Activated CD4-positive, alpha-beta T cell treated with anti-CD3 and anti-CD28 coated beads, Interleukin-10, Interleukin-2, amounts not matched to agents 100 ng/mL and 50 ng/mL, durations not matched to agents 16 hours and 8 hours (primary cell): ENCODE measurements at places on chromosomes 2 and 18.
A peak's percentile ranks its signal among the peaks of the same experiment; 100 is the strongest.

GRCh38 chr2:172056293-172056692, 29.0 kb upstream of the DLX1 start:
- no peak for DNase-seq

DNA sequence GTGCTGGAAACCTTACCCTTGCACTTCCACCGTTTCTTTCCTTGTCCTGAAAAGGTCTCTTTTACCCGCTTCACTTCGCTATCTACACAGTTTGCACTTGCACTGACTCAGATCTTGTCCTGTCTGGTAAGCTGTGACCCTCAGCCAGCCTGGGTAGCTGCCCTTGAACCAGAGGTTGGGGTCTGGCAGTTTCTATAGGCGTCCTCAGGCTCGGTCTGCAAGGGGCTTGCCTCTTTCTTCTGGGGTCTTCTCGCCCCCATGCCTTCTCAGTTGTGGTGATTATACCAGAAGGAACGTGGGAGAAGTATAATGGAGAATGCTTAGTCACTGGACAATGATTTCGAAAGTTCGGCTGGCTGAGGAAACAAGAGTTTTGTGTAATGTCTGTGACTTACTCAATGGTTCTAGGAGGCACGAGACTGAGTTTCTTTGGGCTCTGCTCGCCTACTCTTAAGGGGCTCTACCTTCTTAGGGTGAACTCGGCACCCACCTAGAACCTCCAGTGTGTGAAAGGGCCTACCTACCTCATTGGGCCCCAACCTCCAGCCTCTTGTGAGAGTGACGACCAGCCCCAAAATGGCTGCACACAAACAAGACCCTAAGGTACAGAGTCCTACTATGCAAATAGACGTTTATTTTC, 6.9 kb upstream of the STAT1 start:
- peak; percentile 79 for DNase-seq

DNA sequence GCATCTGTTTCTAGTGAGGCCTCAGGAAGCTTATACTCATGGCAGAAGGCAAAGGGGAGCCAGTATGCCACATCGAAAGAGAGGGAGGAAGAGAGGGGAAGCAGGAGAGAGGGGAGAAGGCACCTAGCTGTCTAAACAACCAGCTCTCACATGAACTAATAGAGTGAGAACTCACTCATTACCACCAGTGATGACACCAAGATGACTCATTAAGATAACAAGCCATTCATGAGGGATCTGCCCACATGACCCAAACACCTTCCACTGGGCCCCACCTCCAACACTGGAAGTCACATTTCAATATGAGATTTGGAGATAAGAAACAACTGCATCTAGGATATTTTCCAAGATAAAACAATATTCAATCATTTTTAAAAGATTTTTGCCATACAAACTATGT, 753.9 kb upstream of the ZEB2 start:
- DNase-seq, result no peak

DNA sequence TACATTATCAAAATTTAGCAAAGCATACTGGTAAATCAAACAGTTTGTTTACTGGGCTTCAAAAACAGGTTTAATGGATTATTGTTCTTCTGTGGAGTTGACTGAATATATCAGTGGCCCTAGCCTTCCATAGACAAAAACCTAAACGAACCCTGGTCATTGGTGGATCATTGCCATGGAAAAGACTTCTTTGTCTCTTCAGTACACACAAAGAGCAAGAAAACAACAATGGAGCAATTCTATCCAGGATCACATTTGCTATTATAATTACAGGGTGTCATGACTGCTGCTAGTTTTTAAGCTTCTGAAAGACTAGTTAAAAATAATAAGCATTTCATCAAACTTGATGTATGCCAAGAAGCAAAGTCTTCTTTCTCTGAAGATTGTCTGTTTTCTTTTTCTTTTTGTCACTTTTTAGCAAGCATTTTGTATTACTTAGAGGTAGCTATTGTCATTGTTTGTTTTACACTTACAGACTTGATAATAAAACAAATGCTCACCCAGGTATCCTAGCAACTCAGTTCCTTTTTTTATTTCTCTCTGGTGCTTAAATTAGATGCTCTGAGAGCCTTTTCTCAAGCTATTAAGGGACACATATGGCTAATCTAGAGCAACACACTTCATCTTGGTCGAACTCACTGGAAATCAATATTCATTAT, 1228.7 kb upstream of the DDX18 start:
- DNase-seq, result no peak

DNA sequence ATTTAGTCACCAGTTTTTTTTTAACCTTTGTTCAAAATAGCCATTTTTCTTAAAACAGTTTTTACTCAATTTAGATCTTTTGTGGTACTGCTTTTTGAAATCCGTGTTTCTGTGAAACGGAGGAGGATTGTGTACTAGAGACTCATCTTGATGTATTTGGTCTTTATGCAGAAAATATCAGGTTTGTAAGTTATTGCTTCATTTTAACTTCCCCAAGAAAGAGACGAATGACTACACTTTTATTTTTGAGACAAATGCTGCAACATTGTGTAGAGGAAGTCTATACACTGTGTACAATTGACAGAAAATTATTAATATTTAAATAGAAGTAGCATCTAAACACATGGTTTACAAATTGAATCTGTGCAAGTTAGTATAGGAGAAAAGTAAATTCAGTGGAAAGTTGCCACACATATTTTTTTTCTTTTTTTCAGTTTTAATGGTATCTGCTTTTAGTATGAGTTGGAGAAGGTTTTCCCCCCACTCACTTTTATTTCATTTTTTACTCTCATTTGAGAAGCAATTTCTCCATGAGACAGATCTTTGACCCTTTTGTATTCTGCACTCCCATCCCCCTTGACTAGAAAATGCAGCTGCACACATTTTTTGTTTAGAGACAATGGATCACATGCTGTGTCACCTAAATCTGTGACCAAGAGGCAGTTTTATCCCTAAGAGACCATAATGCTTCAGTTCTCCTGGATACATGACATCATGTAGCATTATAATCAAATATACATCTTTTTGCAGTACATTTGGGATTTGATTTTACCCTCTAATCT, 200.8 kb upstream of the STON1 start:
- DNase-seq, result no peak

DNA sequence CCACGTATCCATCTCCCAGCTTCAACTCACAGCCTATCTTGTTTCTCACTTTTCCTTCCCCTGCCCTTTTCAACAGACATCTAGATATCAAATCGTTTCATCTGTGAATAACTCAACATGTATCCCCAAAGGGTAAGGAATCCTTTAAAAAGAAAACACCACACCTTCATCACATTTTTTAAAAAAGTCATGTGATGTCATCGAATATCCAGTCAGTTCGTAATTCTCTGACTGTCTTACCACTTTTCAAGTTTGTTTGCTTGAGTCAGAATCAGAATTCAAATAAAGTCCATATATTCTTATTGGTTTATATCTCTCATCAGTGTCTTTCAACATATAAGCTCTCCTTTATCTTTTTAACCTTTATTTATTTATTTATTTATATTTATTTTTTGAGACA, 5.4 kb upstream of the LONRF2 start:
- DNase-seq, result no peak

- DNase-seq, result no peak
Measured at GRCh38 chr2:199684832-199685231, 166.2 kb downstream of the FTCDNL1 start.

GRCh38 chr2:902584-902983, 48.1 kb upstream of the SNTG2 start:
- no peak for DNase-seq

- no peak for DNase-seq
Measured at GRCh38 chr2:55934337-55934736, 10.8 kb upstream of the EFEMP1 start.

DNA sequence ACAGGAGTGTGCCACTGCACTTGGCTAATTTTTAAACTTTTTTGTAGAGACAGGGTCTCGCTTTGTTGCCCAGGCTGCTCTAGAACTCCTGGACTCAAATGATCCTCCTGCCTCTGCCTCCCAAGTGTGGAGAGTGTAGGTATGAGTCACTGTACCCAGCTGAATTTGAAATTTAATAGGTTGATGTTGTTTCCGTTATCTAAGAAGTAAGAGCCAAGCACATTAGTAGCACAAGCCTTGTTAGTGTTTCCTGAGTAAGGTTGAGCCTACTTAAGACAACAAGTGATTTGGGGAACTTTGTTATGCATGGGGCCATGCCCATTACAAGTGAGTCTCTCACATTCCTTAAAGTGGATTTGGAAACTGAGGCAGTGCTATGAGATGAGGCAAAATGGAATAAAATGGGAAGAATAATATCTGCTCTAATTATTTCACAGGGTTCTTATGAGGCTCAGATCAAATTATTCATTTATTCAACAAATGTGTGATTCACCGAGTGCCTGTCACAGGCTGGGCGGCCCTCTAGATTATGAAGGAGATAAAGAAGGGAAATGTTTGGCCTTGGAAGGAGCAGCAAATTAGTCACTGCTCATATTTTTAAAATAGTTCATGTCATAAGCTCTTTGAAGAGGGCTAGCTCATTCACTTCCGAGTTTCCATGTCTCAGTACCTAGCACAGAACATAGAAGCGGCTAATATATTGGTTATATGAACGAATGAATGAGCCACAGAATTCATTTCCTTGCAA, 217.2 kb downstream of the LDLRAD4 start:
- peak; percentile 31 for DNase-seq

DNA sequence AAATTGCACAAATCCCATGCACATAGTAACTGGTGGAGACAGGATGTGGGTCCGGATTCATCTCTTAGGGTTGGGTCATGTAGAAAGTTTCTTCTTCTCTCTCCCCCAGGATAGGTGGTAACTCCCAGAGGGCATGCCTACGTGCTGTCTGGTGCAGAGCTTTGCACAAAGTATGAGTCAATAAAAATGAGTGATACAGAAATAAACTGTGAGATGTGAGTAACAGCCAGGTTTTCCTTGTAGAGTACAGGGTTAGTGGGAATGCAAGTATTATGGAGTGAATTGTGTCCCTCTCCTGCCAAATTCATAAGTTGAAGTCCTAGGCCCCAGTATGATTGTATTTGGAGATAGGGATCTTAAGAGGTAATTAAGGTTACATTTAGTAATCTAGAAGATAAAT, 289.4 kb downstream of the ALK start:
- DNase-seq, result no peak

DNA sequence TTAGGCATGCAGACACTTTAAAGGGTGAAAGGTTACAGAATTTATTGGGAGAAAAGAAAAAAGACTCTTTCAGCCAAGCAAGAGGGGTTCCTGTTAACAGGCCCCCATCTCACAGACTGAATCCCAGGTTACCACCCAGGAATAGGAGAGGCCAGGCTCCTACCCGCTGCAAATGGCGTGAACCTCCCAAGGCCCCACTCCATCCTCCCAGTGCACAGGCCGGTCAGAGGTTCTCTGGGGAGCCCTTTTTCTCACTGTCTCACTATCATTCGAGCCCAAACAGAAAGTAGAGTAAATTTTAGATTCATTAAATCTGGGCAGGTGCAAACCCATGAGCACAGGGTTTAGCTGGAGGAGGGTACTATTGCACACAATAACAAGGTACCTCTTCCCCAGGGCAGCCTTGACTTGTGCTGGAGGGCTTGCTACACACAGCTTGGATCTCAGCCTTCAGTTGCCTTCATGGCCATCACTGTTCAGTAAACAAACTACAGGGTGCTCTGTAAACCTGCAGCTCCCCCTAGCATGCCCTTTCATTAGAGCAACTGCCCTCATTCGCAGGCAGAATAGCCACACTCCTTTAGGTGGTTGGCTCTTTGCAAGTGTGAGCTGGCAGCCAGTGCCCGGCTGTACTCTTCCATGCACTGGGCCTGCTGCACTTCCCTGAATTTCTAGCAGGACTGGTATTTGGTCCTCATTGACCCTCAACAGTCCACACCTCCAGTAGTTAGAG, 7.3 kb upstream of the PLEK start:
- peak; percentile 26 for DNase-seq

GRCh38 chr18:55247032-55247431, 287.8 kb upstream of the CCDC68 start:
- DNase-seq, result no peak

GRCh38 chr2:1588978-1589621, 155.2 kb downstream of the PXDN start:
- DNase-seq, result no peak

DNA sequence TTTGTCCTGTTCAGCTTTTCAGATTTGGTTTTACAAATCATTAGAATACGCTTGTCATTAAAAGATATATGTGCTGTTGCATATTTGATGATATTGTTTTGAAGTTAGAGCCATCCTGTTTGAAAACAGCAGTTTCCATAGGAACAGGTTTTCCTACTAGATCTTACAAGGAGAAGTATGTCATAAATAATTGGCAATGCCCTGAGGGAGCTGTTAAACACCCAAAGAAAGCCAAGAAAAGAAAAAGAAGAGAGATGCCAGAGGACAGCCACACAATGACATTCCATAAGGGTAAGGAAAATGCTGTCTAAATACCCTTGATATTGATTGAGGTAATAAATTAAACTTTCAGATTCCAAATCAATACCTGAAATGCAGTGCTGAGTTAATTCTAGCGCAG, 392.2 kb upstream of the CRIM1 start:
- no peak for DNase-seq

DNA sequence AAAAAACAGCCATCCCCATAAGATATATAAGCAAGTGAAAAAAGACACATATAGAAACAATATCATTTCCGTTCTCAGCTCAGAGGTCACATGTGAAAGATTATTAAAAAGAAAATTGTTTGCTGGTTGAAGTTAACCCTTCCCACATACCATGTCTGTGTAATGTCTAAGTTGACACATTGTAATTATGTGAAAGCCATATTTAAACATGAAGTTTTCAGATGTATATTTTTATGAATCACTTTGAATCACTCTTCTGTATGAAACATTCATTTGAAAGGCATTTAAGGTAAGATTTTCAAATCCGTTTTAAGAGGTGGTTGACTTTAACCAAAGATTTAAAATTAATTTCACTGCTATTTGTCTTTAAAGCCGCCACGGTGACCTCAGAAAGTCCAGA, 441.9 kb downstream of the RND3 start:
- DNase-seq, result no peak

GRCh38 chr2:187188783-187189631, 259.0 kb downstream of the CALCRL start:
- no peak for DNase-seq

GRCh38 chr2:225452677-225453076, 53.2 kb downstream of the NYAP2 start:
- no peak for DNase-seq

DNA sequence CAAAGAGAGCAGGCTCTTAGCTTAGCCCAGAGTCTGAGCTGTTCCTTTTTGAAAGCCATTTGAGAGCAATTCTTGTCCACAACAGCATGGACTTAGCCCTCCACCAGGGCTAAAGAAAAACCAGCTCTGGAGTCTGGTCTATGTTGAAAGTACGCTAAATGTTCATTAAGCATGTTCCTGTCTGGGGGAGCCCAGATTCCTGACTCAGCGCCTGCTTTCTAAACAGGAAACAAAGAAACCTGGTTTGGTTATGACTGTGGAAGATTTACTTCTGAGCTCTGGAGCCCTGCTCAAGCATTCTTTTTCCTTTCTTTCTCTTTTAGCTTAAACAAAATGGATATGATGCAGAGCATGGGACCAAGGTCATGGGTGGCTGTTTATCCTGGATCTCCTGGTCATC, 279.8 kb downstream of the RBM43 start:
- peak; percentile 11 for DNase-seq

DNA sequence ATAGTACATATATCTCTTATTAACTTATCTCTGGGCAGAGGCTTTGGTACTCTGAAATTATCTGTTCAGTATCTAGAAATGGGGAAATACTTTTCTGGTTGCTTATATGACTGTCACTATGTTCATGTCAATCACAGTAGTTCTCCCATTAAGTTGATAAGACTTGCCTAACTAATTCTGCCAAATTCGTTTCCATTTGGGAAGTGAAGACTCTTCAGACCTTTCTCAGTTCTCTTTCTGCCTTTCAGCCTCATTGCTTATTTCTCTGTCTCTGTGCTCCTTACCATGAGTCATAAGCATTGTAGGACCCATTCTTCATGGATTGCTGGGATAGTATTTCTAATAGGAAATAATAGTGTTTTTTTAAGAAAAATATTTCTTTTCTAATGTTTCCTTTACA, 113.5 kb downstream of the PHLPP1 start:
- DNase-seq, result no peak
